ENCODE measurements at places on chromosomes 7 and 10. TPM values are rescaled to one million over a fixed set of nuclear protein-coding genes. Genes with fewer than 3 reads are reported as not detected.
A peak's percentile ranks its signal among the peaks of the same experiment; 100 is the strongest.

DNA sequence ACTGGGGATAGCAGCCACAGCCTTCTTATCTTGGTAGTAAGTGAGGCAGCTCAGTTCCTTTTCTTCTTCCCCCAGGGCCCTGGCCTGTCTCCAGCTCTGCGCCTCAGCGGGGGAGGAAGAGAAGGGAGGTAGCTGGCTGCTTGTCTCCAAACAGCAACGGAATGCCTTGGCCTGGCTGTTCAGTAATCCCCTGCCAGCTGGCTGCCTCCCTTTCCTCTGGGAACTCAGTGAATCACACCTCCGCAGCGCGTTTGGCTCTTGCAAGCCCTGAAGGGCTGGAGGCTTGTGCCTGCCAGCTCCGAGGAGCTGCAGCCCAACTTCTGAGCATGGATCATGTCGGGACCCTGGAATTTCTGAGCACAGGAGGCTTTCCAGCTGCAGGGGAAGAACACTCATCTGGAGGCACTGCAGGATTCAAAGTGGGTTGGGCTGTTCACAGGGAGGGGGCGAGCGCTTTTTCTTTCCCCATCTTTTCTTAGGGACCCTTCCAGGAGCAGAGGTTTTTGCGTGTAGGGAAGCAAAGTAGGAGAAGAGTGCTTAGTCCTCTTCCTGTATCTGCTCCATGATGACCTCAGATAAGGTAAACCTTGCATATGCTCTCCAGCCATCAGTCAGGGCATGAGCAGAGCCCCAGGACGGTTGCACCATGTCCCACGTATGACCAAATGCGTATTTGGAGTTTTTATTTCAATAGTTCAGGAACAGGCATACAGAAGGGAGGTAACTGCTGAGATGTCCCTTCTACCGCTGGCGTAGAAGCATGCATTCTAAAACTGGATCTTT is 253.2 kb upstream of the INHBA start:
- no peak overlapping the region for H3K27ac ChIP-seq
- H3K4me3 ChIP-seq: no peak overlapping the region
- no peak for DNase-seq
- peaks cover 29% of the 10 kb centered on the region for H3K27me3 ChIP-seq
- H3K4me1 ChIP-seq: no peaks in the 10 kb centered on the region

GRCh38 chr7:30038196-30038980 is 10.2 kb downstream of the PLEKHA8 start:
- H3K27ac ChIP-seq: peak overlapping the region; percentile 72
- no peak overlapping the region for H3K4me3 ChIP-seq
- H3K27me3 ChIP-seq: no peaks in the 10 kb centered on the region

DNA sequence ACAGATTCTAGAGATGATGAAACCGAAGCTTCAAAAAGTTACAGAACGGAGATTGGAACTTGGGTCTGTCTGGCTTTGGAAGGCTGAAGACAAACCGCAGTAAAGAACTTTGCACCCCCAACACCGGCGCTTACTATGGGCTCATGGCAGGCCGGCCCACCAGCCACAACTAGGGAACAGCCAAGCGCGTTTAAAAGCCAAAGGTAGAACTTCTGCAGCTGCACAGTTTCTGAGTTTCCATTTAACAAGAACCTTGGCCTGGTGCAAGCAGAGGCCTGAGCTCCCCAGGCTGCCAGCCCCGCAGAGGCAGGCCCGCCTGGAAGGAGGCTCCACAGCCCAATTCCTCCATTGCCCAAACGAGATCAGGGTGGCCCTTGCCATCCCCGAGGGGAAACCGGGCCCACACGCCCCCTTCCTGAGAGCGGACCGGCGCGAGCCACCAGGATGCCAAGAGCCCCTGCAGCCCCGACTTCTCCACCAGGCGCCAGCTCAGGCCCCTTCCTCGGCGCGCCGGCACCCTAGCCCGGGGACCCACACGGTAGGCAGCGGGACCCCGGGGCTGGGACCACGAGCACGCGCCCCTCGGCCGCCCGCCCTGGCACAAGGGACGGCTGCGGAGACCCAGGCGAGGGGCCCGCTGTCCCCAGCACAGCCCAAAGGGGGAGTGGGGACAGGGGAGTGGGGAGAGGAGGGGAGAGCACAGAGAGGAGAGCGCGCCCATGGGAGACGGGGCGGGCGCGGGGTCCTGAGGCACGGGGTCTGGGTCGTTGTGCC is 566 bp downstream of the MAD1L1 start:
- no peak for DNase-seq

DNA sequence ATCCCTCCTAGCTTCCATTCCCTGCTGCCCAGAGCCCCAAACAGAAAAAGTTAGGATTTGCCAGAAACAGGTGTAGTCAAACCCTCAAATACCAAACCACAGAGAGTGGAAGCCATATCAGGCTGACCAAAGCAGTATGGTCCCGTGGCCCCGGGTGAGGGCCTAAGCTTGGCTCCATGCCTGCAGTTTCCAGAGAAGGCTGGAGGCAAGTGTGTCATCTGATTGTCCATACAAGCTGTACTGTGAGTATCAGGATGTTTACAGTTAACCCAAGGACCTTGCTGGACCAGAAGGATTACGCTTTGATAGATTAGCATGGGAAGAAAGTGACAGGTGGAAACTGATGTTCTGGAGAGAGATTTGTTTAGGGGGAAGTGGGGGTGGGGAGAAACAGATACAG is 96.3 kb downstream of the PRKAG2 start:
- peak overlapping the region; percentile 66 for H3K27ac ChIP-seq
- H3K27me3 ChIP-seq: no peaks in the 10 kb centered on the region
- H3K4me3 ChIP-seq: no peak overlapping the region
- H3K4me1 ChIP-seq: peaks cover 8% of the 10 kb centered on the region

DNA sequence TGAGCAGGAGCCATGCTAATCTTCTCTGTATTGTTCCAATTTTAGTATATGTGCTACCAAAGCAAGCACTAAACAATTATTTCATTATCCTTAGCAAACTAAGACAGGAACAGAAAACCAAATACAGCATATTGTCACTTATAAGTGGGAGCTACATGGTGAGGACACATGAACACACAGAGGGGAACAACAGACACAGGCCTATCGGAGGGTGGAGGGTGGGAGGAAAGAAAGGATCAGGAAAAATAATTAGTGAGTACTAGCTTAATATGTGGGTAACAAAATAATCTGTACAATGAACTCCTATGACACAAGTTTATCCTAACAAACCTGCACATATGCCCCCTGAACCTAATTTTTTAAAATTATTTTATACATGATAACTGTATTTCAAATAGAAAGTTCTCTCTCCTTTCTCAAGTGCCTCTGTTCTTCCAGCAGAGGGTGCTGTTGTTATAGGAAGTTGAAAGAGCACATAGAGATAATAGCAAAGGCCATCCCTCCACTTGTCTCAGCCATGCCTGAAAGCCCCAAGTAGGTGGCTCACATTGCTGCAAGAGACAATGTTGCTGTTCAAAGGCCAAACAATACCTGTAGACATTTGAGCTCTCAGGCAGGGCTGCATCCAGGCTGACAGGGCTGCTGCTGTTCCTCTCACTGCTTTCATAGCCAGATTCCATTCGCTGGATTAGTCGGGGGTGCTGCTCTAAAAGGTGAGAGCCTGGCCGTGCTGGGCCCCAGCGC is 33.4 kb upstream of the PPP3CB start:
- no peak overlapping the region for H3K27ac ChIP-seq
- H3K4me3 ChIP-seq: no peak overlapping the region
- peak; percentile 44 for DNase-seq
- peaks cover 4% of the 10 kb centered on the region for H3K36me3 ChIP-seq
- no peaks in the 10 kb centered on the region for H3K4me1 ChIP-seq

- H3K27ac ChIP-seq: no peak overlapping the region
- H3K4me1 ChIP-seq: no peaks in the 10 kb centered on the region
- no peak overlapping the region for H3K4me3 ChIP-seq
- H3K36me3 ChIP-seq: no peaks in the 10 kb centered on the region
- H3K27me3 ChIP-seq: peaks cover 1% of the 10 kb centered on the region
Observed at GRCh38 chr10:29839826-29840515, 205.2 kb upstream of the SVIL start.

GRCh38 chr7:141073173-141073640 is 657 bp upstream of the TMEM178B start:
- no peaks in the 10 kb centered on the region for H3K36me3 ChIP-seq
- no peak overlapping the region for H3K27ac ChIP-seq
- H3K4me1 ChIP-seq: peaks cover 10% of the 10 kb centered on the region
- peaks cover 44% of the 10 kb centered on the region for H3K27me3 ChIP-seq

DNA sequence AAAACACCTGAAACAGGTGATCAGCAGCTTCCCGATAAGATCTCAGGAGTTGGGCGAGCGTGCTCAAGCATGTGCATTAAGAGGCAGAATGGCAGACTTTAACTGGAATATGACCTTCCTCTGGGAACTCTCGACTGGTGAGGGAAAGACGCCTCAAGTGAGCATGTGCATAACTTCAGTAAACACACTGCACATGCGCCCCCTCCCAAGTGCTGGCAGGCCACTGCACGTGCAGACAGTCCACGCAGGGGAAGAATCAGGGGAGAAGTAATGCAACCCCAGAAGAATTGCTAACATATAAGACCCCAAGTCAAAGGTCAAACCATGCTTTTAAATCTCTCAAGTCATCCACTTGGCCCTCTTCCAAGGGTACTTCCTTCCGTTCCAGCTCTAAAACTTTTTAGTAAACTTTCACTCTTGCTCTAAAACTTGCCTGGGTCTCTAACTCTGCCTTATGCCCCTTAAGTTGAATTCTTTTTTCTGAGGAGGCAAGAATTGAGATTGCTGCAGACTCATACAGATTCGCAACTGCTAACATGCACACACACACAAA is 541.0 kb downstream of the TNS3 start:
- H3K27ac ChIP-seq: no peak overlapping the region
- no peaks in the 10 kb centered on the region for H3K4me1 ChIP-seq
- no peak overlapping the region for H3K4me3 ChIP-seq
- no peak for DNase-seq

GRCh38 chr7:30896783-30897637 is 14.6 kb upstream of the AQP1 start:
- H3K36me3 ChIP-seq: no peaks in the 10 kb centered on the region
- peaks cover 2% of the 10 kb centered on the region for H3K4me1 ChIP-seq
- DNase-seq: no peak
- no peak overlapping the region for H3K27ac ChIP-seq

GRCh38 chr10:84805149-84805548 is 476.8 kb downstream of the CCSER2 start:
- H3K4me3 ChIP-seq: no peak overlapping the region
- H3K27ac ChIP-seq: no peak overlapping the region

DNA sequence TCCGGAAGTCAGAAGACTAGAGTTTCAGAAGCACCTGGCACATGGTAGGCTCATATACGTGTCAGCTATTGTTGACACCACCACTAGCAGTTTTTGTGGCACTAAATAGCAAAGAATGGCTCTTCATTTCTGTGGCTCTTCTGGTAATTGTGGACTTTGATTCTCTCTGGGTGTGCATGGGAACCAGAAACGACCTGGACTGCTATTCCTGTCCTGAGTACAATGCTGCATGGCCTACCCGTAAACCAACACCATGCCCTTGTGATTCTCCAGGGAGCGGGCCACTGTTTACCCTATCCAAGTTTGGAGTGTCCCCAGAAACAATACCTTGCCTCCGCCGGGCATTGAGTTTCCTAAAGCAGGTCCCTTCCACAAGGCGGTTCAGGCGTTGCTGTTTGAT is 162.9 kb upstream of the AOAH start:
- H3K4me3 ChIP-seq: no peak overlapping the region
- no peak overlapping the region for H3K27ac ChIP-seq
- no peaks in the 10 kb centered on the region for H3K27me3 ChIP-seq
- peaks cover 5% of the 10 kb centered on the region for H3K4me1 ChIP-seq

GRCh38 chr7:149624006-149624405 is 126.4 kb upstream of the ZNF746 start:
- peak overlapping the region; percentile 85 for H3K27ac ChIP-seq
- no peaks in the 10 kb centered on the region for H3K27me3 ChIP-seq
- peak; percentile 46 for DNase-seq
- H3K36me3 ChIP-seq: no peaks in the 10 kb centered on the region
- H3K4me1 ChIP-seq: peaks cover 43% of the 10 kb centered on the region
- peak overlapping the region; percentile 96 for H3K4me3 ChIP-seq

DNA sequence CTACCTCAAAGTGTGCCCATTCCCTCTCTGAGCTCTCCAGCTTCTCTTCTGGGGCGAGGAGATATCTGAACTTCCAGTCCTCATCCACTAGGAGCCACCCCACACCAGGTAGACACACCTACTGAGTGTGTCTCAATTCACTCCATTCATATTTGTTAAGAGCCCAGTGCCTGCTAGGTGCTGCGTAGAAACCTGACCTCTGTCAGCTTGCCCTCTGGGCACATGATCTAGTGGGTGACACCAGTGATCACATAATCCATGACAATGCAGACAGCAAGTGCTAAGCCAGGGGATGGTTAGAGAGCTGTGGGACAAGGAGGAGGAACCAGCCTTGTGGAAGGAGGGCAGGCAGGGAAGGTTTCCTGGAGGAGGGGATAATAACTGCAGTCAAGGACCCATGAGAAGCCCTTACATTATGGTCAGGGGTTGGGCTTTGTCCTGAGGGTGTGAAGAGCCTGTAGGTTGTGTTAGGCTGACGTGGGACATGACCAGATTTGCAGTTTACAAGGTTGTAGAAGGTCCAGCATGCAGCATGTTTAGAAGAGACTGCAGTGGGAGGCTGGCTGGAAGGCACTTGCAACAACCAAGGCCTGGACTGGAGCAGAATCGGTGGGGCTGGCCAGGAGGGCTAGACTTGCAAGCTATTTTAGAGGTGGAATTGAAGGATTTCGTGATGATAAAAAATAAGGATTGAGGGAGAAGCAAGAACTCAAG is 81.8 kb downstream of the COL13A1 start:
- H3K4me1 ChIP-seq: no peaks in the 10 kb centered on the region
- no peak for DNase-seq
- no peak overlapping the region for H3K27ac ChIP-seq
- H3K36me3 ChIP-seq: no peaks in the 10 kb centered on the region
- peaks cover 40% of the 10 kb centered on the region for H3K27me3 ChIP-seq

DNA sequence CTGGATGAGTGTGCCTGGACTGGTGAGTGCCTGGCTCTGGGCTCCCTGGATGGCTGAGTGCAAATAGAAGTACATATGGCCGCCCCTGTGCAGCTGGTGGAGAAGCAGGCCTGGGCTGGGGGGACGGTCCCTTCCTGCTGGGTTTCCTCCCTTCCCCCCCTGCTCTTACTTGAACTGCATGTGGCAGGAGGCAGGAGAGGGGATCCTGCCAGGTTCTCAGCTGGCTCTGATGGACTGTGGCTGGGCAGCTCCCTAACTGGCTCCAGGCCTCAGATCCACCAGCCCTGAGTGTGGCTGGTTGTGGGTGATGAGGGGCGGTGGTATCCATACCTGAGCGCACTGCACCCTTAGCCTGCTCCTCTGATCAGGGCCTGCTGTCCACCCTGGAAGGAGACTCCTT is 26.9 kb downstream of the ADCY1 start:
- no peak for DNase-seq
- peaks cover 7% of the 10 kb centered on the region for H3K27me3 ChIP-seq
- no peak overlapping the region for H3K4me3 ChIP-seq
- no peaks in the 10 kb centered on the region for H3K4me1 ChIP-seq
- H3K27ac ChIP-seq: no peak overlapping the region

GRCh38 chr10:48439031-48439430 is 132.6 kb downstream of the MAPK8 start:
- no peak for DNase-seq
- no peak overlapping the region for H3K27ac ChIP-seq
- no peaks in the 10 kb centered on the region for H3K27me3 ChIP-seq
- peaks cover 4% of the 10 kb centered on the region for H3K36me3 ChIP-seq
- no peak overlapping the region for H3K4me3 ChIP-seq

Gene UNCX
- not detected for total RNA-seq

Gene SLC26A3
- not detected for total RNA-seq

Gene AVPI1
- total RNA-seq: 2.9 TPM

Gene LIPN
- total RNA-seq: not detected

Gene EPHB6
- total RNA-seq: 57.4 TPM

Gene CYP3A4
- not detected for total RNA-seq

Gene GTPBP10
- total RNA-seq: 54.2 TPM

Measured in naive thymus-derived CD8-positive, alpha-beta T cell (primary cell).